Kidney capillary endothelial cell (primary cell): ENCODE measurements at places on chromosomes 16 and 17.

GRCh38 chr16:75378616-75379015 is 54.7 kb downstream of the CFDP1 start:
- no peak for DNase-seq

DNA sequence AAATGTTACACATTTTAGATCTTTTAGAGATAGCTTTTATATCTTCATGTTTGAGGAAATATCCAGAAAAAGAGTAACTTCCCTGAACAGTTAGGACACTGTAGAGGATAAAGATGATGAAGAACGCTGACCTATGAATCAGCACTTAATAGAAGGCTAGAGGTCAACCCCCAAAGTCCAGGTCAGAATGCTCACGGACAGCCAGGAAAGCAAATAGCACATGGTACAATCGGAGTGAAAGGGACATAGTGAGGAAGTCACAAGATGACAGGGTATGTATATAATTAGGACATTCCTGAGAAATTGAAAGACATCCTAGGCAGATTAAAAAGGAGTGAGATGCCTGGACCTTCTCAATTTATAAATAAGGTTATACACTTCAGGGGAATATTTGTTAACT is 55.1 kb upstream of the CNTNAP4 start:
- no peak for DNase-seq

DNA sequence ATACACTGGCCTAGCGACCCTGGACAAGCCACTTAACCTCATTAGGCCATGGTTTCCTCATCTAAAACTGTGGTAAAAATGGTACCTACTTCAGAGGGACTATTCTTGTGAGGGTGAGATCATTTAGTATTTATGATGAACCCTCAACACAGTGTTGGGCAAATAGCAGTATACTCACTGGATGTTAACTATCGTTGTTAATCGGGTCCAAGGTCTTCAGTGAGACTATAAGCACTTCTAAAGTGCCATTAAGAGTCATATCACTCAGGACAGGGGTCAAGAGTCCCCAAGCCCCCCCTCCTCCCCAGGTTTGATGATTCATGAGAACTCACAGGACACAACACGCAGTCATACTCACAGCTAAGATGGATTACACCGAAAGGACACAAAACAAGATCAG is 11.0 kb downstream of the TK2 start:
- DNase-seq: no peak

DNA sequence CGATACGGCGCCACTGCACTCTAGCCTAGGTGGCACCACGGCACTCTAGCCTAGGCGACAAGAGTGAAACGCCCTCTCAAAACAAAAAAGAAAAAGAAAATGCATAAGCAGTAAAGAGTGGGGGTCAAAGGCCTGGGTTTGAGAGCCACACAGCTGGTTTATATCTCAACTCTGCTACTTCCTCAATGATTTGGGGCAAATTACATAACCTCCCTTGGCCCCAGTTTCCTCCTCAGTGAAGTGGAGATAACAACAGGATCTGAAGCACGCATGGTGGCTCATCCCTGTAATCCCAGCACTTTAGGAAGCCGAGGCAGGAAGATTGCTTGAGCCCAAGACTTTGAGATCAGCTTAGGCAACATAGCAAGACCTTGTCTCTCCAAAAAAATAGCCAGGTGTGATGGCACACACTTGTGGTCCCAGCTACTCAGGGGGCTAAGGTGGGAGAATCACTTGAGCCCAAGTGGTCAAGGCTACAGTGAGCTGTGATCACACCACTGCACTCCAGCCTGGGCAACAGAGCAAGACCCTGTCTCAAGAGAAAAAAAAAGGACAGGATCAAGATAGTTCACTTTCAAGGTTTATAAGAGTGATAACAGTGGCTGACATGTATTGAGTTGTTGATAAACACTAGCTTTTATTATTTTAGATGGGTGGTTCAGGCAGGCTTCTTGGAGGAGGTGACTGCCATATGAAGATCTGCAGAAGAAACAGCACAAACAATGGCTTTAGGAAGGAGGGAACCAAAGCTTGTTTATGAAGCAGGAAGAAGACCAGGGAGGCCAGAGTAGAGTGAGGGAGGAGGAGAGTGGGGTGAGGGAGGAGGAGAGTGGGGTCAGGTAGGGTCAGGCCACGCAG is 8.5 kb upstream of the COG1 start:
- no peak for DNase-seq

GRCh38 chr16:27400751-27401620 is 988 bp upstream of the IL21R start:
- no peak for DNase-seq

GRCh38 chr16:16100631-16101030 is 122.7 kb downstream of the ABCC6 start:
- DNase-seq: peak; percentile 26

DNA sequence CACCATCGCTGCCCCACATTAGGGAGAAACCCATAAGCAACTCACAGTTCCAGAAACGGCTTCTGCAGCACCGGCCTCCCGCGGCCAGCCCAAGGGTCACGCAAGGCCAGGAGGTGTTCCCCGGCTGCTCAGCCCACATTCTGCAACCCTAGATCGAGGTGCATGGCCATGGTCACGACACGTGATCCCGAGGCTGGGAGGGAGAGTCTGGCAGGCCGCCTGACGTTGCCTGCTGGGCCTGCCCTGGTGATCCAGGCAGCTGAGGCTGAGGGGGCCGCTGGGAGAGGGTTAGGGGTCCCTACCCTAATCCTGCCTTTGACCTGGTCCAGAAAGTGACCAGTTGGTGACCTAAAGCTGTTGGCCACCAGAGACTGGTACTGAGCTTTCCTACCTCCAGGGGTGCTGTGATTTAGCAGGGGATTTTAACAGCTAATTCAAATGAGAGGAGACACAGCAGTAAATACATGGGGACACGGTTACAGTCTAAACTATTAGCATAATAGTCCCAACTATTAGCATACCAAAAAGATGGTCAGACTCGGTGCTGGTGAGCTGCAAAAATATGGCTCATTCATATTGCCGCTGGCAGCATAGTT is 97.4 kb upstream of the CIBAR2 start:
- no peak for DNase-seq

GRCh38 chr17:59783221-59784047 is 76.0 kb downstream of the VMP1 start:
- DNase-seq: no peak

- no peak for DNase-seq
Observed at GRCh38 chr16:1871974-1872635, at the start of gene MEIOB. MEIOB (minus strand) TSS chr16:1872164; CDS start chr16:1868175, 3,989 bp downstream.

- no peak for DNase-seq
Observed at GRCh38 chr16:89956505-89957215, 8.1 kb downstream of the DEF8 start.

- DNase-seq: no peak
Observed at GRCh38 chr16:67873435-67874370, 851 bp downstream of the EDC4 start.

- no peak for DNase-seq
Observed at GRCh38 chr16:85387731-85388295, 225.3 kb upstream of the GSE1 start.

GRCh38 chr16:49600536-49600935 is 226.9 kb downstream of the C16orf78 start:
- DNase-seq: no peak

GRCh38 chr16:69905171-69905555 is 46.0 kb upstream of the CLEC18A start:
- no peak for DNase-seq

GRCh38 chr17:71477356-71477755 is 643.5 kb upstream of the SOX9 start:
- DNase-seq: no peak
